ENCODE measurements at places on chromosomes 4 and X.

- DNase-seq = no peak
Observed at GRCh38 chr4:139754938-139755337, 89.3 kb downstream of the MGST2 start.

GRCh38 chr4:138439143-138439581, 197.0 kb upstream of the SLC7A11 start:
- no peak for DNase-seq

- no peak for DNase-seq
Observed at GRCh38 chr4:36870121-36870520, 374.4 kb upstream of the NWD2 start.

DNA sequence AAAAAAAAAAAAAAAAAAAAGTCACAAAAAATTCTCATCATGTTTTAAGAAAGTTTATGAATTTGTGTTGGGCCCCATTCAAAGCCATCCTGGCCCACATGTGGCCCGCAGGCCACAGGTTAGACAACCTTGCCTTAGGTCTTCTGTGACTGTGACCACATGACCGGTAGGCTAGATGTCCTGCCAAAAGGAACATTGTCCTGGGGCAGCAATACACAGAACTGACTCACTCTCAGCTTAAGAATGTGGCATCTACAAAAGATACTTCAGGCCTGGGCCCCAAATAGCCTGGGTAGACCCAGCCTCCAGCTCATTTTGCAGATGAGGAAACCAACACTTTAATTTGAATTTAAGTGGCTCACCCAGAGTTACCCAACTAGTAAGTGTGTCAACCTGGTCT, 10.0 kb downstream of the AWAT2 start:
- DNase-seq = no peak

- no peak for DNase-seq
Observed at GRCh38 chr4:47954245-47954644, 39.9 kb upstream of the NFXL1 start.

Measured in CD8-positive, alpha-beta memory T cell (primary cell).